SK-MEL-5 (cell line): ENCODE measurements at places on chromosomes 3 and 15.

DNA sequence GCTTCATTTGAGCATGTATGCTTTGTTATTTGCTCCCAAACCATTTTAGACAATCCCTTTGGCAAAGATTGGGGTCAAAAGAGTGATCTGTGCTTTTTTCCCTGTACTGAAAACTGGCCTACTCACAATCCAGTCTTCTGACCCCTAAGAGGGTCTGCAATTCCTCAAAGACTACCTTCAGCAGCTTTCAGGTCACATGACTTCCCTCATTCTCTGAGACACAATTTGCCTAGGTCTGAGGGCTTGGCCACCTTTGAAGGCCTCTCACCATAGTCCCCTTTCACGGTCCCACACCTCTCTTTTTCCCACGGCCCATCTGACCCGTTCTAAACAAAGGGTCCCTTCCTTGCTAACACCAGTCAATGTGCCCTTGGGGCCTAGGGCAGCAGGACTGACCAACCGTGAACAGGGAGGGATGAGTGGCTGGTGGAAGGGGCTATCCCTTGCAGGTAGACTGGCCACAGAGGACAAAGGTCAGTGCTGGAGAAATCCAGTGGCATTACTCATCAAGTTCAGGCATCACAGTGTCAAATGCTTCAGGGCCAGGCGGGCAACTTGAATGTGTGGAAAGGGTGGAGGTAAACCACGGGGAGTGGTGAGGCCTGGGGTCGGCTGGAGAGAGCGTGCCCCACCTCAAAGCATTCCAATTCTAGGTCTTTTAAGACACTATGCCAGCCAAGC lies 10.8 kb downstream of the RASL12 start:
- DNase-seq = no peak

DNA sequence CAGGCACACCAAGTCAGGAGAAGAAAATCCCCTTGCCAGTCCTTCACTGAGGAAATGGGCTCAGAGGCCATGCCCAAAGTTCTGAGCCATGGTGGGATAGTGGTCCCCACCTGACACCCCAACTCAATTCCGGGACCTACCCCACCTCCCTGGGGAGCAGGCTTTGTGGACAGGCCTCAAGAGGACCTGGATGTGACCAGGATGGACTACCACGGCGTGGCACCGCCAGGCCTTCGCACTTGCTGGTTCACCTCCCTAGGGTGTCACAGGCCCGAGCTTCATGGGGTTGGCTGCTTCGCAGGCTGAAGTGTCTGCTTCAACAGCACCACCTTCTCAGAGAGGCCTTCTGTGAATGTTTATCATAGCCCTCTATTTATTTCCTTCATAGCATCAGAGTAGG lies 31.7 kb downstream of the POC1A start:
- DNase-seq = no peak

GRCh38 chr3:53777468-53777867 lies 68.8 kb downstream of the CHDH start:
- DNase-seq = no peak

DNA sequence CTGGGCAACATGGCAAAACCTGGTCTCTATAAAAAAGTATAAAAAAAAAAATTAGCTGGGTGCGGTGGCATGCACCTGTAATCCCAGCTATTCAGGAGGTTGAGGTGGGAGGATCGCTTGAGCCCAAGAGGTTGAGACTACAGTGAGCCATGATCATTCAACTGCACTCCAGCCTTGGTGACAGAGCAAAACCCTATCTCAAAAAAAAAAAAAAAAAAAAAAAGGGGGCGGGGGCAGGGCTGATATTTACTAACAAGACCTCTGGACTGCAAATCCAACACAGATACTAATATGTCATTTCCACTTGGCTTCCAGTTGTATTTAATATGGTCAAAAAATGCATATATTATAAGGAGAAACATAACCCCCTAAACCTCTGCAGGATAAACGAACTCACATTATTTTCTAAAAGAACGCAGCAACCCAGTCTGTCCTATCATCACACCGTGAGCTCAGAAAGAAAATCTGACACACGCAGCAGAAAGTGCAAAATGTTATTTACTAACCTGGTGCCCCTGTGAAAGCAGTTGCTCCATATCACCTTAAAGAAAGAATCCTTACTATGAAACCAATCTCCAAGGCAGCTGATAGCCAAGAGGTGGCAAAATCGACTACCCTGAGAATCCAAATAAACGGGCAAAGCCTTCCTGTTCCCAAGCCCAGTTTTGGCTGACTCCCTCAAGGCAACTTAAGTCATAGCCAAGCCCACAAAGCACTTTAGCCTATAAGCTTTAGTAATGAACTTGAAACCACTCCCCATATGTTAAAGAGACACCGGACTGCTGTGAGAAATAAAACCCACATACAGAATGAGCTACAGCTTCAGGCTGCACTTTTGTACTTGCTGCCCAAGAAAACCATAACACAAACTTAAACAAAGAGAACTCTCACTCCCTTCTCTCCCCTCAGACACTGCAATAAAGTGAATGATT lies 39.3 kb downstream of the PLD1 start:
- DNase-seq = peak; percentile 96

DNA sequence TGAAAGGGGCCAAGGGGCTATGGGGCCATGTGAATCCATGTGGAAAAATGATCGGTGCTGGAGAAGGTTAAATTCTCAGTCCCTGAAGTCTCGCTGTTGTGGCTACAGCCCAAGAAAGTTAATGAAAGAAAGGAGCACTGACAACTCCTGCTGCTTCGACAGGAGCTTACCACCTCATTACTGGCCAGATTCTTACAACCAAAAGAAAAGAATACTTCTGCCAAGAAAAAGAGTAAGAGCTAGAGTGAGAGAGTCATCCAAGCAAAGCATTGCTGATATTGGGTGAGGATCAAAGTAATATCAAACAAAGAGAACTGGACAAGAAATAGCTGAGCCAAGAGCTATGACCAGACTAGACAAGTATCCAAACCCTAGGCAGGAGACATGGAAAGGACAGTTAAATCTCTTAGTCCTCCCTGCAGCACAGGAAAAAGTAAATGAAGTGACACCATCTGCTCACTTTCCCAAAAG lies 348.4 kb upstream of the PLSCR5 start:
- DNase-seq = no peak

DNA sequence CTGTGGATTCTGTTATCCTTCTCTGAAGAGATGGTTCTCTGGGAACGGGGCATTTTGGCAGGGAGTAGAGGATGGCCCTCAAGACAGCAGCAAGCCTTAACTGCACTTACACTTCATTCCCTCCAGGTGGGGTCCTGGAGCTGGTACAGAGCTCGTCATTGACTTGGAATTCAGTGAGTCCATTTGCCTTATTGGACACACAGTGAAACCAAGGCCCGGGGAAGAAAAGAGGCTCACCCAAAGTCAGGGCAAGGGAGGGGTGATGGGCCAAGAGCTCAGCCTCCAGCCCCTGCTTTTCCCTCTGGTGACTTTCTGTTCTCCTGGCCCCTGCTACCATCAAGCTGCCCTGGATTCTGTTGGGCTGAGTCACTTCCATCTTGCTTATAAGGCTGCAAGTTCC lies 125.6 kb downstream of the ETFA start:
- DNase-seq = peak; percentile 88

GRCh38 chr15:70063261-70063925 lies 34.3 kb downstream of the TLE3 start:
- DNase-seq = no peak

GRCh38 chr3:59576606-59577005 lies 526.8 kb upstream of the CFAP20DC start:
- DNase-seq = no peak

DNA sequence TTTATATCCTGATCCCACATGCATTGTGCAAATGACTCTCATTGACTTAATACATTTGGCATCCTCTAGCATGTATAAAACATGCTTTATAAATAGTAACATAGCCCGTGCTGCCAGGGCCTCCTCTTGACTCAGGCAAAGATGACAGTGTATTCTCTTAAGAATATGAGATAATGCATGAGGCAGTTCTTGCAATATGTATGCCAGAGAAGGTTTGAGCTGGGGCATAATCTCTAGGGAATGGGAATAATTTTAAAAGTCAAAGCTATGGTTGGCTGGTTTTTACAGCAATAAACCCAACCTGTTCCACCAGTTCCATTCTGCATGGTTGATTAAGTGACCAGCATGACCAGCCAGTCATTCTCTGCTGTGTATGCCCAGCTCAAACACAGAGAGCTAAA lies 179.0 kb upstream of the PFN2 start:
- no peak for DNase-seq

- DNase-seq = peak; percentile 25
These were observed 49.3 kb upstream of the CA12 start for GRCh38 chr15:63430766-63431451.

GRCh38 chr3:134149286-134149685 lies 101.4 kb downstream of the RYK start:
- DNase-seq = no peak

GRCh38 chr3:186502966-186503712 lies 41.0 kb downstream of the CRYGS start:
- DNase-seq = no peak

DNA sequence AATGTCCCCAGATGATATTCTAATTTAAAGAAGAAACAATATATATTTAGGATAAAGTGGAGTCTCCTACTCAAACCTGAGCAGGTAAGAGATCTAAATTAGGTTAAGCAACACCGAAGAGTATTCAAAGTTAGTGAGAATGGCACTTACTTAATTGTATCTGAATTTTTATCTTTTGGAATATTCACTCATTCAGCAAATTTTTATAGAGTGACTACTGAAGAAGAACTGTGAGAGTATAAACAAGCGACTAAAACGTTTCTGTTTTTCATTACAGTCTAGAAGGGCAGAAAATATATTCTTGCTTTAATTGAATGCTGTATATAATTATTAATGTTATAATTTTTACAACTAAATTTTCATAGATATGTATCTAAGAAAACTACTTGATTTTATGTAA lies 567.7 kb upstream of the TBL1XR1 start:
- no peak for DNase-seq

GRCh38 chr15:39285663-39286062 lies 295.2 kb upstream of the THBS1 start:
- no peak for DNase-seq

- no peak for DNase-seq
These were observed 668.5 kb downstream of the PLOD2 start for GRCh38 chr3:145492456-145492855.

GRCh38 chr15:28110481-28110881 lies 11.4 kb upstream of the OCA2 start:
- no peak for DNase-seq

GRCh38 chr3:156763386-156763785 lies 62.8 kb upstream of the LEKR1 start:
- DNase-seq = no peak

- DNase-seq = no peak
These were observed 21.7 kb downstream of the PRR20G start for GRCh38 chr3:127266186-127266585.

DNA sequence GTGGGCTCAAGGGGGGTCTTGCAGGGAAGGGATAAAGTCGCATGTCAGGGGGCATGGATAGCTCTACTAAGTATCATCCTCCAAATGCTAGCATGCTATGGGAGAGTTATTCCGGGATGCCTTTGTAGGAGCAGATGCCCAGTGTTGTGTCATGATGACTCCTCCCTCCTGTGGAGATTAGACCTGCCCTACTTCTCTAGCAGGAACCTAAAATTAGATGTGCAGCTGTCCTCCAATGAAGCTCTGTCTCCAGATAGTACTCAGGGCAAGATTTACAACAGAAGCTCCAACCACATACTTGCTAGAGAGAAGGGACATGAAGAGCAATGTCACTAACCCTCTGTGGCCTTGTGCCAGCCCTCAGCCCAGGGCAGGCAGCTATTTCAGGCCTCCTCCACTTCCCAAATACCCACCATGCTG lies 82.5 kb downstream of the AGBL1 start:
- DNase-seq = no peak

DNA sequence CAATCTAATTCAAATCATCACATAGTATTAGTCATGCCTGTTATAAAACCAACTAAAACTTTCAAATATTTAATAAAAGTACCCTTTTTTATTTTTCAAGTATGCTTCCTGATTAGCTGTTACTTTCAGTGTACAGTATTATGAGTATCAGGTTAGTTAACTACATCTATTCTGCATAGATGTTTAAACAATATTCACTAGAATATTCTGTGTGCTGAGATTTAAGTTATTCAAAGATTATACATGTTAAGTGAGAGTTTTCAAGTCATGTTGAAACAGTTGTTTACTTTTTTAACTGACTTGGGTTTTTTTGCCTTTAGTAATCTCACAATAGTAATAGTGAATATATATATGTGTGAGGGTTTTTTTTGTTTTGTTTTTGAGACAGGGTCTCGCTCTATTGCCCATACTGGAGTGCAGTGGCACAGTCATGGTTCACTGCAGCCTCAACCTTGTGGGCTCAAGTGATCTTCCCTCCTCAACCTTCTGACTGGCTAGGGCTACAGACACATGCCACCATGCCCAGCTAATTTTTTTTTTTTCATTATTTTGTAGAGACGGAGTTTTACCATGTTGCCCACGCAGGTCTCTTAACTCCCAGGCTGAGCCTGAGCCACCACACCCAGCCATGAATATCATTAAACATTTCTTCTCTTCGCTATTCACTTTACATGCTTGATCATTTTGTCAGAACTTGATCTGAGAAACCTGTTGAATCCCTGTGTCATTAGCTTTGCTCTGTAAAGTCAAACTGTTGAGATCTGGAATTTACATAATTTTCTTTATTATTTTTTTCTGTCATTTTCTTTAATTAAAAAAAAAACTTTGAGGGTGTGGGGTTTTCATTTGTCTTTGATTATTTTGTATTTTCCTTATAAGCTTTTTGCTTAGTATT lies 286.2 kb upstream of the UBE2E1 start:
- DNase-seq = no peak

DNA sequence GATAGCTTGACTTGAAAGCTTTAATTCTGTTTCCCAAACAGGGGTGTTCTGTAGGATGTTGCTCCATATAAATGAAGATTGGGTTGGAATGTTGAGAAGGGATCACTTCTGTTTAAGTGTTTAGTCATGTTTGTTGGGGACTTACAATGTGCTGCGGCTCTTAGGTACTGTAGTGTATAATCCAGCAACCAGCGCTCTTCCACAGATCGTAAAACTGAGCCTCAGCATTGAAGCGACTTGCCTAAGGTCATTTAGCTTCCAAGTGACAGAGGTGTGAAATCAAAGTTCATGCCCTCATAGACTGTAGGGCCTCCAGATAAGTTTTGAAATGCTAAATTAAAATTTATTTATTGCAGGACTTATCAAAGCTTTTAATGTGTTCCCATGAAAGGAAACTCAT lies 1.8 kb downstream of the MKRN2 start:
- DNase-seq = no peak

DNA sequence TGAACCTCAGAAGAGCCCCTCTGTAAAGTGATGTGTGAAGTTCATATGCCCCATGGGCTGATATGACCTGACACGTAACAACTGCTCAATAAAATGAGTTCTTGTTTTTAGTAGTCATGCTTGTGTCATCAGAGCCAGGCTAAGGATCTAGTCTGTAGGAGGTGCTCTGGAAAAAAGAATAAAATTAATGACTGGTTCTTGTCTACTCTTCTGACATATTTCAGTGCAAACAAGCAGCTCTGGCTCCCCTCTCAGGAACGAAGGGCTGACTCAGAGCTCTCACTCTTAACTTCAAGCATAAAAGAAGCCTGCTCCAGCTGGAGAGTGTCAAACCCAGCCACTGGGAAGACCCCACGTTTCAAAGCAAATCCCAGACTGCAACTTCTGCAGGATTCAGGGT lies 77.0 kb downstream of the LRIG1 start:
- no peak for DNase-seq

GRCh38 chr3:105542282-105543019 lies 175.7 kb downstream of the ALCAM start:
- no peak for DNase-seq

GRCh38 chr15:47951781-47952180 lies 169.0 kb upstream of the SLC24A5 start:
- no peak for DNase-seq
